ENCODE measurements at places on chromosomes 2 and 18. TPM values are rescaled to one million over a fixed set of nuclear protein-coding genes. Genes with fewer than 3 reads are reported as not detected.

GRCh38 chr18:9986156-9986930 lies 72.5 kb downstream of the VAPA start:
- H3K36me3 ChIP-seq: no peaks in the 10 kb centered on the region
- H3K4me3 ChIP-seq: no peak overlapping the region
- H3K27me3 ChIP-seq: no peaks in the 10 kb centered on the region
- no peaks in the 10 kb centered on the region for H3K4me1 ChIP-seq

DNA sequence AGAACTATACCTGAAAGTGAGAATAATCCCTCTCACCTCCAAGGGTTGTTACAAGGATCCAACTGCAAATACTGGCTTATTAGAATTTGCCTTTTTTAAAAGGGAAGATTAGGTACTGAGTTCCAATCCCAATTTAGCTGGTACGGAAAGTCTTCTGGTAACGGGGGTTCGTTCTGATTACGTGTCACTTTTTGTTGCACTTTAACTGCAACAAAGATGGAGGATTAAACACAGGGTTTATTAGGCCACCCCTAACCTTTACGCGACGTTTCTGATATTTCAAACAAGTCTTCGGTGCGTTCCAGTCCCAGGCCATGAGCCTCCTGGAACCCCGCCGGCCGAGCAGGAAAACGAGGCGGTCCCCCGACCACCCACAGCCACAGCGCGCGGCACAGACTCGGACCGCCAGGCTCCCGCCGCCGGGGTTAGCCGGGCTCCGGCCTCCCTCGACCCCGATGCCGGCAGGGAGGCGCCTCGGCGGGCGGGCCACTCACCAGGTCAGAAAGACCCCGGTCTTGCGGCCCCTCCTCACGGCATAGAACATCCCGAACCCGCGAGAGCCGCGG lies 411 bp downstream of the RNASEH1 start:
- H3K36me3 ChIP-seq: peaks cover 6% of the 10 kb centered on the region
- peak overlapping the region; percentile 91 for H3K27ac ChIP-seq
- H3K4me1 ChIP-seq: no peaks in the 10 kb centered on the region

- H3K27ac ChIP-seq: no peak overlapping the region
- DNase-seq: no peak
- H3K36me3 ChIP-seq: no peaks in the 10 kb centered on the region
- no peaks in the 10 kb centered on the region for H3K4me1 ChIP-seq
- no peak overlapping the region for H3K4me3 ChIP-seq
- no peaks in the 10 kb centered on the region for H3K27me3 ChIP-seq
Observed at GRCh38 chr2:7060156-7060555, 142.9 kb downstream of the RNF144A start.

DNA sequence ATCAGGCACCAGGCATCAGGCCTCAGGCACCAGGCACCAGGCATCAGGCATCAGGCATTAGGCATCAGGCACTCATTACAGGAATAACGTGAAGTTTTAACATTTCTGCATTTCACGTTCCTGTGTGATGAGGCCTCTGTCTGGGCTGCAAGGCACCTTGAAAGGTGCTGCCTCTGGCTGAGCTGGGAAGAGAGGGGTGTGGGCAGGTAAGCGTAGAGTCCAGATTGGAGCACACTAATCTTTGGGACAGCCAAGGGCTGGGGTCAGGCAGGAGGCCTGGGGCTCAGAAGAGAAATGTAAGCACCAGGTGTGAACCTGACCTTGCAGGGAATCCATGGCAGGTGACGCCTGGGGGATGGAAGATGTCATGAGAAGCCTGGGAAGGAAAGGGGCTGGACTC lies 25.3 kb upstream of the SNTG2 start:
- no peaks in the 10 kb centered on the region for H3K27me3 ChIP-seq
- no peak for DNase-seq
- no peak overlapping the region for H3K27ac ChIP-seq
- H3K4me3 ChIP-seq: no peak overlapping the region
- H3K36me3 ChIP-seq: no peaks in the 10 kb centered on the region
- H3K4me1 ChIP-seq: no peaks in the 10 kb centered on the region

DNA sequence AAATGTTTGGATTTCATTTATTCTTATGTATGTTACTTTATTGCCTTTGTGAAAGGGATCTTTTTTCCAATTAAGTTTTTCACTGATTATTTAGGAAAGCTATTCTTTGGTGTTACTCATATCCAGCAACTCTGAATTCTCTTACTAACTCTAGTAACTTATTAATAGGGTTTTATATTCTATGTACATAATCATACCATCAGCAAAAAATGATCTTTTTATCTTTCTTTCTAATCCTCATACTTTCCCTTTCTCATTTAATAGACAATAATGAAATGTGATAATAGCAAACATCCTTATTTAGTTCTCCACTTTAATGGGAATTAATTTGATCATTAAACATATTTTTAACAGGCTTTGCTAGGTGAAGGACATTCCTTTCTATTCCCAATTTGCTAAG lies 12.3 kb upstream of the CDKL4 start:
- H3K27ac ChIP-seq: no peak overlapping the region
- H3K4me3 ChIP-seq: no peak overlapping the region
- H3K4me1 ChIP-seq: no peaks in the 10 kb centered on the region
- H3K27me3 ChIP-seq: no peaks in the 10 kb centered on the region
- no peak for DNase-seq

DNA sequence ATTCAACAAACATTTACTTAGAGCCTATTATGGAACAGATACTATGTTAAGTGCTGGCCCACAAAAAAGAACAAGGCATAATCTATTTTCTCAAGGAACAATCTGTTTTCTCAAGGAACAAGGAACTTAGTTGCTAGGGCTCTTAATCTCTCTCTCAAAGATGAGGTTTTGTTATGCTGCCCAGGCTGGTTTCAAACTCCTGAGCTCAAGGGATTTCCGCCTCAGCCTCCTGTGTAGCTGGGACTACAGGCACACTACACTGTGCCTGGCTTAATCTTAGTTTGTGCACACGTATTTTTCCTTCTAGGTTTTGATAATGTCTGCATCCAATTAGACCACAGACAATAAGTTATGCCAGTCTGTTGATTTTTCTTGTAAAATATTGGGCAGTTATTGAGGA lies 89.5 kb downstream of the PTH2R start:
- H3K27me3 ChIP-seq: no peaks in the 10 kb centered on the region
- H3K4me3 ChIP-seq: no peak overlapping the region
- no peaks in the 10 kb centered on the region for H3K36me3 ChIP-seq
- H3K27ac ChIP-seq: no peak overlapping the region
- H3K4me1 ChIP-seq: no peaks in the 10 kb centered on the region
- DNase-seq: no peak

- H3K4me3 ChIP-seq: no peak overlapping the region
- H3K4me1 ChIP-seq: no peaks in the 10 kb centered on the region
- no peaks in the 10 kb centered on the region for H3K27me3 ChIP-seq
- no peaks in the 10 kb centered on the region for H3K36me3 ChIP-seq
Observed at GRCh38 chr2:147999126-147999525, 21.4 kb downstream of the ORC4 start.

GRCh38 chr2:203498161-203498560 lies 36.9 kb downstream of the RAPH1 start:
- H3K27me3 ChIP-seq: no peaks in the 10 kb centered on the region
- no peak overlapping the region for H3K4me3 ChIP-seq
- peak overlapping the region; percentile 35 for H3K27ac ChIP-seq
- peaks cover 2% of the 10 kb centered on the region for H3K4me1 ChIP-seq
- DNase-seq: peak; percentile 89

DNA sequence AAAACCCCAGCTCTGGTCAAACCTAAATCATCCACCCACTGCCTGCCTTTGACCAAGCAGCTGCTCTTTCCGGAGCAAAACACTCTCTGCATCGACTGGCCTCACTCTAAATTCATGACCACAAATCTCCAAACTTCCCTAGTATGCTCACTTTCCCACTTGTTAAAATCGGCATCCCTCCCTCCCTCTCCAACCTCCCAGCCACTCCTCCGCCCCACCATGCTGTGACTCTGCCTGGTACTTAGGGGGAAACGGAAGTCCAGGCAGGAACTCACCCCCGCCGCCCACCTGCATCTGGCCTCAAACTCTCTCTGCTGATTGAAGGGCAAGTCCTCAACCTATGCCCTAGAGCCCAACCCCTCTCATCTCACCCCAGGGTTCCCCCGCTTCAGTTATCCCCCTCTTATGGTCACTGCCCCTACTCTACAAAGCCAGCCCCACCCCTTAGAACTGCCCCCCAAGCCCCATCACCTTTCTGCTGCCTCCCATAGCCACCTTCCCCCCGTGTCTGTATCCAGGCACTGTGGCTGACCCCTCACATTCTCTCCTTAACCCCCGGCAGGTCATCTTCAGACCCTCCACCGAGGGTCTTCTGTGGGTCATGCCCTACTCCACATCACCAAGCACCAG lies 3.8 kb upstream of the ADRA2B start:
- peaks cover 35% of the 10 kb centered on the region for H3K27me3 ChIP-seq
- no peak for DNase-seq
- H3K4me3 ChIP-seq: no peak overlapping the region
- no peaks in the 10 kb centered on the region for H3K36me3 ChIP-seq
- no peaks in the 10 kb centered on the region for H3K4me1 ChIP-seq
- H3K27ac ChIP-seq: no peak overlapping the region

DNA sequence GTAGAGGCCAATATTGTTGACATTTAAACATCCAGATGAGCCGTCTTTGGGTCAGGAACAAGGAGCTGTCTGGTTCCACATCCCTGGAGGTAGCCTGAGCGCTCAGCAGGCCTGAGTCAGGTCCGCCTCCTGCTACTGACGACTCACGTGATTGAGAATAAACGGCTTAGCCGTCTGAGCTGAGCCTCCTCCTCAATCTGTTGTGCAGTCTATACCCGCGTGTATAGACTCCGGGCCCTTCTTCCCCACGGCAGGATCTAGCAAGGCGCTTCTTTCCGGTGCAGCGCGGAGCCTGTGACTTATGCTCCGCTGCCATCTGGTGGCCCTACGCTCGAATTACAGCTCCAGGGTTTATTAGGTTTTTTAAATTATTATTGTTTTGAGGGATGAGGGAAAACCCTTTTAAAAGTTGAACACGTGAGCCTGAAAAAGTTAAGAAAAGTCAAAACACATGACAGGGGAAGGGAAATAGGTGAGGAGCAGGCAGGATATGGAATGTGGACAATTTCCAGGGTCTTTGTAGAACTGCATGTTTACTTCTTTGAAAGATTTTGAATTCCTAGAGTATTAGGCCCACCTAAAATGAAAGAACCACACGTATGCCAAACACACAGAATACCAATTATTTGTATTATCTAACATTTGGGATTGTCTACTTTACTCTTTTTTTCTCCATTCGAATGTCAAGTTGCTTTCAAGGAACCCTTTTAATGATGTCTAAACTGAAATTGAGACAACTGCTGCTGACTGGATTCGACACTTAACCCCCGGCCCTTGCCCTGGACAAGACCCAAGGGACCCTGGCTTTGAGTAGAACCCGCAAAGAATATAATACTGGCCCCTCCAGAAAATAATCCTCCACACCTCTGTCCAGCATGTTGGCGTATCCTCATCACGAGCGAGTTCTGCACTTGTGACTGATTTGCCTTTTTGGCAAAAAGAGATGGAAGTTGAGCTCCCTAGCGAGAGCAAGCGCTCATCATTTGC lies 112.4 kb upstream of the ZNF236 start:
- H3K27me3 ChIP-seq: no peaks in the 10 kb centered on the region
- H3K4me3 ChIP-seq: no peak overlapping the region
- no peak overlapping the region for H3K27ac ChIP-seq
- no peaks in the 10 kb centered on the region for H3K36me3 ChIP-seq
- DNase-seq: peak; percentile 78

- H3K36me3 ChIP-seq: peaks cover 1% of the 10 kb centered on the region
- no peaks in the 10 kb centered on the region for H3K27me3 ChIP-seq
- no peak overlapping the region for H3K27ac ChIP-seq
- H3K4me3 ChIP-seq: no peak overlapping the region
Observed at GRCh38 chr2:20299113-20299512, 51.5 kb downstream of the PUM2 start.

GRCh38 chr2:224072541-224073188 lies 33.6 kb upstream of the SERPINE2 start:
- no peak overlapping the region for H3K4me3 ChIP-seq
- no peaks in the 10 kb centered on the region for H3K4me1 ChIP-seq
- no peak overlapping the region for H3K27ac ChIP-seq
- no peak for DNase-seq
- H3K36me3 ChIP-seq: no peaks in the 10 kb centered on the region
- no peaks in the 10 kb centered on the region for H3K27me3 ChIP-seq

DNA sequence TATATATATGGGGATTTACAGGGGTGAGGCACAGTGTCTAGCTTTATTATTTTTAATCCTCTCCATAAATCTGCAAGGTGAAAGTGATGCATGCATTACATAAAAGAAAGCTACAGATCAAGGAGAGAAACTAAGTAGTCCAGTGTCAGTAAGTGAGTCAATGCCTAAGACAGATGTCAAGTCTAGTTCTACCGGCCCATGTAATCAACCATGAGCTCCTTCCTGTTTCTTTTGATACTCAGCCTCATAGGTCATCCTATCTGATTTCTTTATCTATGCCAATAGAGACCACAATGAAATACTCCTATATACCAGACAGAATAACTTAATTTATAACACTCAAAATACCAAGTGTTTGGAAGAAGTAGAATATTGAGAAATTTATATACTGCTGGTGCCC lies 20.2 kb upstream of the GYPC start:
- H3K4me1 ChIP-seq: no peaks in the 10 kb centered on the region
- no peak overlapping the region for H3K4me3 ChIP-seq
- H3K36me3 ChIP-seq: no peaks in the 10 kb centered on the region
- H3K27me3 ChIP-seq: no peaks in the 10 kb centered on the region
- no peak for DNase-seq

DNA sequence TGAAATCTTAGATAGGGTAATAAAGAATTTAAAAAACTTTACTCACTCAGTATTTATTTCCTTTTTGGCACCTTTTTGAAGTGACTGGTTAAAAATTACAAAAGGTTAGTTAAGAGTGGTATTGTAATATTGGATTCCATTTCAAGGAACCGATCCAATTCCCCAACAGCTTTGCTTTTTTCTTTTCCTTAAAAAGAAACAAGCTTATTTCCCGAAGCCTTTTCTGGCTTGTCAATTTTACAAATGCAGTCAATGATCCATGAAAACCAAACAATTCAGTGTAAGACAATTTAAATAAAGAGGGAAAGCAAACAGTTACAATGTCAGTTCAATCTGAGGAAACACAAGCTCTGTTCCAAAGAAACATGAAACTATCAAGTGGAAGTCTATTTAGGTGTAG lies 200.2 kb downstream of the RIT2 start:
- no peaks in the 10 kb centered on the region for H3K36me3 ChIP-seq
- no peak overlapping the region for H3K4me3 ChIP-seq
- H3K4me1 ChIP-seq: no peaks in the 10 kb centered on the region
- no peak for DNase-seq
- H3K27me3 ChIP-seq: no peaks in the 10 kb centered on the region
- H3K27ac ChIP-seq: no peak overlapping the region

GRCh38 chr2:64400105-64400728 lies 53.7 kb upstream of the LGALSL start:
- peaks cover 10% of the 10 kb centered on the region for H3K4me1 ChIP-seq
- peak; percentile 41 for DNase-seq
- H3K4me3 ChIP-seq: no peak overlapping the region
- H3K36me3 ChIP-seq: no peaks in the 10 kb centered on the region

- peak overlapping the region; percentile 20 for H3K27ac ChIP-seq
- peaks cover 5% of the 10 kb centered on the region for H3K4me1 ChIP-seq
- DNase-seq: no peak
- no peaks in the 10 kb centered on the region for H3K27me3 ChIP-seq
- H3K36me3 ChIP-seq: no peaks in the 10 kb centered on the region
- no peak overlapping the region for H3K4me3 ChIP-seq
Observed at GRCh38 chr2:20370191-20370590, 19.5 kb upstream of the PUM2 start.

The IL1RL1 gene
- polyA plus RNA-seq: 0.14 TPM

The IL18R1 gene
- 0.18 TPM for polyA plus RNA-seq

The DNAJC10 gene
- 86.7 TPM for polyA plus RNA-seq

The MPP4 gene
- polyA plus RNA-seq: 2.7 TPM

The GATA6 gene
- 1.4 TPM for polyA plus RNA-seq

The ANKRD62 gene
- polyA plus RNA-seq: not detected

The LRP1B gene
- 0.01 TPM for polyA plus RNA-seq

The DNER gene
- 1.2 TPM for polyA plus RNA-seq

The PRSS56 gene
- polyA plus RNA-seq: not detected

Data from fibroblast of lung (primary cell).